ENCODE measurements at places on chromosomes 7 and 10.

GRCh38 chr10:20953120-20953519, 56.0 kb upstream of the NEBL start:
- DNase-seq = no peak

DNA sequence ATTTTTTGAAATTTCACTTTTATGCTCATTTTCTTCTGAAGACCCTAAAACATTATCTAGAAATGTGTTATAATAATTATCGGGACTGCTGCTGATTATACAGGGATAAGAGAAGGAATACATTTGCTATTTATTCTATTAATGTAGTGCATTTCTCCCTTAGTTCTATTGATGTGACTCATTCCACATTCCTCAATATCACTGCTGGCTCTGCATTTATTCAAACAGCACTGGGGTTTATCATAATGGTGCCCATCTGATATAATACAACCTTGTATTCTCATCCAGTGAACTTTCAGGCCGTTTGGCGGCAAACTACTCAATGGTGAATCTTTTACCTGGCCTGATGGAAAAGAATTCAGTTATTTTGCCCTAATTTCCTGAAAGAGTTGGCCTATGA, 7.8 kb downstream of the KCND2 start:
- no peak for DNase-seq

GRCh38 chr7:73706126-73707044, 13.1 kb downstream of the STX1A start:
- no peak for DNase-seq

DNA sequence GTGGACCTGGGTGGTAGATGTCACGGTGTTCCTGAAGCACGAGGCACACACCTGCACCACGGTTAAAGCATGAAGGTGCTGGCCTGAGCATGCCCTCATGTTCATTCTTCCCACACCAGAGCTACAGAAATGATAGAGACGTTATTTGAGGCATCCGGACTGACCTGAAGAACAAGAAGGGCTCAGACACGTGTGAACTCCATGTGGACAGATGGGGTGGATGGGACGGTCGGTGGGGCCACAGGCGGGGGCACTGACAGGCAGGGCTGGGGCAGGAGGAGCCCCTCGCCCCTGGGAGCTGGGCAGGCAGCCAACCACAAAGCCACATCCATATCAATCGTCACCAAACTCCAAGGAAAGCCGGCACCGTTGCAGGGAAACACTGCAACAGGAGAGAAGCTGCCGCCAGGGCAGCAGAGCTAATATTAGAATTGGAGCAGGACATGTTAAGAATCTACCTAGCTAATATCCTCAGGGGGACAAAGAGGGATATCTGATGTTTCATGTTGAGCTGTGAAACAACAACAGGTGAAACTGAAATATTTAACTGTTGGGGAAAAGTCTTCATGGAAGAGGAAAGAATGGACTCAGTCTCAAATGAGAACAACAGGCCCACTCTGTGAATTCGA, 37.8 kb upstream of the DIP2C start:
- no peak for DNase-seq

DNA sequence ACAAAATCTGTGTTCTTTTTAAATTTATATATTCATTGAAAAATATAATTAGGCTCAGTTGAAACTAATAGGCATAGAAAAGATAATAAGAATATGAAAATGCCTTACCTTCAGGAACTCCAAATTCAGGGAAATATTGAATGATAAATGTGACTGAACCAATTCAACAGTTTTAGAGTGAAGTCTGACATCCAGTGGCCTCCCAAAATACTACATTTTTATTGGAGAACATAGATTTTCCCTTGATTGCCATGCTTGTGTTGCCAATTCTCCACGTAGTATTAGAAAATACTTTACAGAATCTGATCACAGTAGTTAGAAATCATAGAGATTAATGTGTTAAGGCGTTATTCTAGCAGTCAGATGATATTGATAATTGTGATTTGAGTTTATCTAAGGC, 1246.7 kb downstream of the GATA3 start:
- no peak for DNase-seq

DNA sequence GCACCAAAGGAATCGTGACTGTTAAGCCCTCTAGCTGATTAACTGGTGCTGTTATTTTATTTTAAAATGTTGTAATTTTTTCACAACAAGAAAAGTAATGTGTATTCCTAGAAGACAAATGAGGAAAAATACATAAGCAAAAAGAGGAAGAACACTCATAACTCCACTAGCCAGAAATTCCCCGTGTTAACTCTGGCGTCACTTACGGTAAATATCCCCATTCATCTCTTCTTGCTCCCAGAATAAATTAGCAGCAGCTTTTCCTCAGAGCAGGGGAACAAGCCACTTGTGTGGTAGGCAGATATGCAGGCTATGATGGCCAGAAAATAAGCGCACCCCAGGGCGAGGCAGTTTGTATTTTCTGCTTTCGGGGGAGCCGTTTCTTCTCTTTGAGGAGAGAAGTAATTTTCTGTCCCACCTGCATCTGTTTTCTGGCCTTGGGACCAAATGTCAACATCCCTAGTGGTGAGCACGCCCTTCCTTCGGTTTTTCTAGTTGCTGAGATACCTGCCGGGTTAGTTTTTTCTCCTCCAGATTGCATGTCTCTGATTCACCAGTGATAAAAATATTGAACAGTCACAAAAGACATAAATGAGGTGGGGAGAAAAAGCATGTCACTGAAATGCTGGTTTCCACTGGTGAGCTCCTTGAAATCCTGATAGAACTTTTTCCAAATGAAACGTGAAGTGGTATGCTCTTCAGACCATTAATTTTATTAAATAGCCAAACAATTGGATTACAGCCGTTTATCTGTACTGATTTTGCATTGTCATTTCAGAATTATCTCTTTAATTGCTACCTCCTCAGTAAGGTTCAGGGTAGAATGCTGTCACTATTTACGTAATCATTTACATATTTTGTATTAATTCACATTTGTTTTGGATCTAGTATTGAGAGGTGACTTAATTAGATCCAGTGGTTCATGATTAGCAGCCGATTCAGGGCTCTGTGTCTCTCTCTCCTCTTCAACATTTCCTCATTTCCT, 268.1 kb downstream of the CAMK1D start:
- no peak for DNase-seq

DNA sequence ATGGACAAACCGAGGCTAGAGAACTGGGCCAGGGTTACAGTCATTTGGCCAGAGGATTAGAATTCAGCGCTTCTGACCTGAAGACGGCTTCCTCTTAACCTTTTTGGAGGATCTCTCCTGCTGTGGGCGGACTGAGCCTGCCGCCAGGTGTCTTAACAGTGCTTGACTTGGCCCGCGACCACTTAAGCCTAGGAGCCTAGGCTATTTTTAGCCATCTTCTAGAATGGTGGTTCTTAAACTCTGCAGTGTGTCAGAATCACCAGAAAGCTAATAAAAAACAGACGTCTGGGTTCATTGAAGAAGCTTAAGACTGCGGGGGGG, 722 bp downstream of the MDH2 start:
- DNase-seq = no peak

- DNase-seq = no peak
Observed at GRCh38 chr10:16894821-16895220, 77.6 kb upstream of the RSU1 start.

- no peak for DNase-seq
Observed at GRCh38 chr7:155491812-155492211, 33.9 kb downstream of the EN2 start.

DNA sequence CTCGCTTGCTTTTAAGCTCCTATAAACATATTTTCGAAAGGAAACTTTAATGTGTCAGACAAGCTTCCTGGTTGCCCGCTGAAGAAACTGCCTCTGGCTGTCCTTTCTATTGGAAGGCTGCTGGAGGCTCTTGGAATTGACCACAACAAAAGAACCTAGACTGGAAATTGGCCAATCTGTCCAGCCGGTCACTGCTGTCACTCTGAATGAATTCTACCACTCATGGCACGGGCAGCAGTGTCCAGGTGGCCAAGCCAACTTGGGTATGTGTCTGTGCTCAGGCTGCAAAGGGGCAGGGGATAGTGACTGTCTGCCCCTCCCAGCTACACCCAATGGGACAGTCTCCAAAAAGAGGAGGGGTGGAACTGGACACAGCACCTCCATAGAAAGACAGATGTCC, 57.6 kb downstream of the CDH23 start:
- DNase-seq = no peak
